Uterus (tissue), 4 donors: ENCODE measurements at places on chromosomes 2 and 18. TPM values are rescaled to one million over a fixed set of nuclear protein-coding genes. Genes with fewer than 3 reads are reported as not detected.

Gene FNDC4
- 9.1 TPM for total RNA-seq

Gene ACOXL
- total RNA-seq = 0.41 TPM

DNA sequence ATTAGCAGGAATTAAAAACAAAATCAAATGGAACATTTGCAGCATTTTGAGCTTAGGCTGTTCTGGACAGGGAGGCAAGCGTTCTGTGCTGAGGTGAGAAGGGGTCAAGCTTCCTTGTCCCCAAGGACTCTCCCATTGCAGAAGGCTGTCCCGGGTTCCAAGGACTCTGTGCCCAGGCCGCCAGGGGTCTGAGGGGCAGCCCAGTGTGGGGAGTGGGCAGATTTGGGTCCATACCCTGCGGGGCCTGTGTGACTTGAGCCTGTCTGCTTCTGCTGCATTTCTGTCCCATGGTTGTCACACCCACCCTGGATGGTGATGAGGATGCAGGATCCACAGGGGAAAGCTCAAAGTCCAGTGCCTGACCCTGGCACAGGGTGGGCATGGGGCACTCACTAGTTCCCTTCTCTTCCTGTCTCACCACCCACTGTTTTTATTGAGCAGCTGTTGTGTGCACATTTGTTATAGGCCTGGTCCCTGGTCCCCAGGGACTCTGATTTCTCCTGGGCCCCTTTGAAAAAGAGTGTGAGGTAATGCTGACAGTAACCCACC, 211.4 kb upstream of the HS6ST1 start:
- no peaks in the 10 kb centered on the region for H3K27me3 ChIP-seq
- no peak for DNase-seq
- H3K36me3 ChIP-seq = no peaks in the 10 kb centered on the region
- H3K27ac ChIP-seq = no peak overlapping the region
- no peaks in the 10 kb centered on the region for H3K4me1 ChIP-seq
- H3K4me3 ChIP-seq = no peak overlapping the region

DNA sequence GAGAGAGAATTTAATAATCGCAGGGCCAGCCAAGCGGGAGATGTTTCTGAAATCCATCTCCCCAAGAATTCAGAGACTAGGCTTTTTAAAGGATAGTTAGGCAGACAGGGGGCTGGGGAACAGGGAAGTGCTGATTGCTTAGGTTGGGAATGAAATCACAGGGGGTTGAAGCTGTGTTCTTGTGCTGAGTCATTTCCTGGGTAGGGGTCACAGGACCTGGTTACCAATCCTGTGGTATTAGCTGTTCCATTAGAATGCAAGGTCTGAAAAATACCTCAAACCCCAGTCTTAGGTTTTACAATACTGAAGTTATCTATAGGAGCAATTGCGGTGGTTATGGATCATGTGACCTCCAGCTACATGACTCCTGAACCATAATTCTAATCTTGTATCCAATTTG, 4.6 kb downstream of the SP140 start:
- H3K27me3 ChIP-seq = no peaks in the 10 kb centered on the region
- H3K4me1 ChIP-seq = no peaks in the 10 kb centered on the region
- no peaks in the 10 kb centered on the region for H3K36me3 ChIP-seq

Gene KCNE4
- total RNA-seq = 9.8 TPM

GRCh38 chr18:220708-221107, 47.1 kb downstream of the THOC1 start:
- no peak overlapping the region for H3K27ac ChIP-seq
- DNase-seq = no peak
- H3K4me1 ChIP-seq = no peaks in the 10 kb centered on the region
- no peaks in the 10 kb centered on the region for H3K27me3 ChIP-seq
- no peak overlapping the region for H3K4me3 ChIP-seq
